ENCODE measurements at places on chromosomes 5 and 9. TPM values are rescaled to one million over a fixed set of nuclear protein-coding genes. Genes with fewer than 3 reads are reported as not detected.

The ADGRV1 gene
- total RNA-seq = 70.1 TPM

The TGFBI gene
- total RNA-seq = 12.0 TPM

The PCDHB4 gene
- total RNA-seq = 21.5 TPM

The STOML2 gene
- total RNA-seq = 51.4 TPM

The LCN2 gene
- total RNA-seq = 4.5 TPM

The TRIM23 gene
- 53.9 TPM for total RNA-seq

The SH2D3C gene
- total RNA-seq = 15.5 TPM

The ZCCHC9 gene
- 16.9 TPM for total RNA-seq

The SV2C gene
- 35.7 TPM for total RNA-seq

The FOXD4L4 gene
- total RNA-seq = 2.9 TPM

The ZNF462 gene
- 58.7 TPM for total RNA-seq

All from dorsolateral prefrontal cortex (tissue), 122 donors.